ENCODE measurements at places on chromosomes 12 and 14.

- peak; percentile 9 for DNase-seq
Measured at GRCh38 chr14:88791629-88792472, 902 bp downstream of the EML5 start.

DNA sequence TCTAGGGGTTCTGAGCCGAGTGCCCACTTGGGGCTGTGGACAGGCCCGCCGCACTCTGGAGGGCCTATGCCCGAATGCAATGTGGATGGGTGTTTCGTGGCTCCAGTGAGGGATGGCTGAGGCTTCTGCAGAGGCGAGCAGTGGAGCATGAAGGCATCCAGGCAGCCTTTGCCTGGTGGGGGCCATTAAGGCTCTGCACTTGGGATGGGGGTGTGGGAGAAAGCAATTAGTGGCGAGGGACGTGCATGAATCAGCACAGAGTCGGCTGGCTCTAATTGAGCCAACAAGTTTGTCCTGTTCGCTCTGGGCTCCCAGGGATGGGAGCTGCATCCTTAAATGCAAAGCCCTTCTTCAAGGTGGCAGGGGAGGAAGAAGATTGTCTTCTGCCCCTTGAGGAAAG is 346.9 kb upstream of the FKBP4 start:
- DNase-seq, result no peak

DNA sequence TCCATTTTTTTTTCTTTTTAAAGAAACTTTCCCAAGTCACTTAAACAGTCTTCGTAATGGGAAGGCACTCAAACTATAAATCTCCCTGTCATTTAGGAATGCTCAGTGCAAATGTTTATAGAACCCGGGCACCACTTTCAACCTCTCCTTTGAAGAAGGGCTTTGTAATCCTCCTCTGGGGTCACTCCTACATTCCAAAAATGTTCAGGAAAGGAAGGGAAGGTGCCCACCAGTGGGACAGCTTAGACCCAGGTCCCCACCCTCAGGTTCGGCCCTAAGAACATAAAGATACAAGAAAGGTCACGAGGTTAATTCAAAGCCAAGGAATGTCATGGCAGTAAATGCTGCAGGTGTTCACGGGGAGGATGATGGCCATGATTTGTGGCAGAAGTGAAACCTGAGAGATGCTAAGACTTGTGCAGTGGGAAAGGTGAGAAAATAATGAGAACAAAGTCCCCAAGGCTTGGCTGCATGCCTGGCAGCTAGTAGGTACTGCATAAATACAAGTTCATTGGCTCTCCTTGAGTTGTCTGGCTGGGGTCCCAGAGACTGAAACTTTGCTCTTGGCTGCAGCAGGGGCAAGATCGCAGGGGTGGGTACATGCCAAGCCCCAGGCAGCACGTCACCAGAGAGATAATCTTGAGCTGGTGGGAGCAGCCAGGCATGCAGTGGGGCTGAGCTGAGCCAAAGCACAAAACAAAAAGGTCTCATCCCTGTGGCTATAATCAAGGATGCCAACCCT is 21.1 kb downstream of the KRT18 start:
- no peak for DNase-seq

- DNase-seq, result no peak
Measured at GRCh38 chr12:75781532-75782046, 250.0 kb downstream of the PHLDA1 start.

DNA sequence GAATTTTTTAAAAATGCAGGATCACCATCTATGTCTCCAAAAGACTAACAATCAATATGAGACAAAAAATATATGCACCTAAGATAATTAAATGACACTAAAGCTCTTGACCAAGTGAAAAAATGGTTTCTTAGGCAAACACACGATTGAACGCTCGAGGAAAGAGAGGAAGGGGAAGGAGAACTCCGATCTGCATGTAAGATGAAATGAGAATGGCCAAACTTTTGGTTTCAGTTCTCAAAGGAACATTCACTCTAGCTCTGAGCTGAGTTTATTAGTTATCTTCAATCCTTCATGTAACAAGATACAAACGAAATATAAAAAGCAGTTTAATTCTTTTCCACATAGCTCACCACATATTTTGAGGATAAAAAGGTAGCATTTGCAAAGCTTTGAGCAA is 2.8 kb downstream of the DYRK4 start:
- DNase-seq, result no peak
